Right ventricle myocardium superior (tissue), 1 donor: ENCODE measurements at places on chromosomes 2 and 18. TPM values are rescaled to one million over a fixed set of nuclear protein-coding genes. Genes with fewer than 3 reads are reported as not detected.

DSG2 gene
- total RNA-seq, result 37.1 TPM

ELOA2 gene
- total RNA-seq, result not detected

SNORC gene
- 0.70 TPM for total RNA-seq

BBS5 gene
- total RNA-seq, result 7.4 TPM

TOGARAM2 gene
- 42.8 TPM for total RNA-seq

EIPR1 gene
- 8.4 TPM for total RNA-seq

GAREM1 gene
- 23.5 TPM for total RNA-seq

TGFA gene
- total RNA-seq, result 2.1 TPM

REV1 gene
- 59.2 TPM for total RNA-seq

PLCD4 gene
- total RNA-seq, result 0.62 TPM

PSMA8 gene
- 0.48 TPM for total RNA-seq

INPP1 gene
- 17.6 TPM for total RNA-seq

SAG gene
- not detected for total RNA-seq

TMEM17 gene
- total RNA-seq, result 1.7 TPM

TWSG1 gene
- 8.6 TPM for total RNA-seq

USP14 gene
- total RNA-seq, result 47.8 TPM

VWC2L gene
- total RNA-seq, result not detected

SLC19A3 gene
- total RNA-seq, result 2.1 TPM

ST8SIA3 gene
- total RNA-seq, result not detected

SP140L gene
- total RNA-seq, result 5.5 TPM

COL6A3 gene
- 64.9 TPM for total RNA-seq

RGPD3 gene
- total RNA-seq, result 0.08 TPM

SERPINB13 gene
- not detected for total RNA-seq

RGPD4 gene
- total RNA-seq, result 0.11 TPM

LOXL3 gene
- total RNA-seq, result 3.6 TPM

PARD6G gene
- total RNA-seq, result 1.7 TPM

MZT2B gene
- total RNA-seq, result 554 TPM

SMARCAL1 gene
- 7.9 TPM for total RNA-seq

DPP4 gene
- total RNA-seq, result 3.8 TPM

SULT6B1 gene
- not detected for total RNA-seq

LHCGR gene
- not detected for total RNA-seq

CDH7 gene
- total RNA-seq, result not detected
